Osteocyte (in vitro differentiated cells): ENCODE measurements at places on chromosomes 13 and 19. TPM values are rescaled to one million over a fixed set of nuclear protein-coding genes. Genes with fewer than 3 reads are reported as not detected.

CGB3 gene
- not detected in 2 replicates for total RNA-seq

IQCN gene
- 6.9 and 10.4 TPM in 2 replicates for total RNA-seq

SSC5D gene
- 21.5 and 22.1 TPM in 2 replicates for total RNA-seq

SIGLEC10 gene
- total RNA-seq = not detected in 2 replicates

DNA sequence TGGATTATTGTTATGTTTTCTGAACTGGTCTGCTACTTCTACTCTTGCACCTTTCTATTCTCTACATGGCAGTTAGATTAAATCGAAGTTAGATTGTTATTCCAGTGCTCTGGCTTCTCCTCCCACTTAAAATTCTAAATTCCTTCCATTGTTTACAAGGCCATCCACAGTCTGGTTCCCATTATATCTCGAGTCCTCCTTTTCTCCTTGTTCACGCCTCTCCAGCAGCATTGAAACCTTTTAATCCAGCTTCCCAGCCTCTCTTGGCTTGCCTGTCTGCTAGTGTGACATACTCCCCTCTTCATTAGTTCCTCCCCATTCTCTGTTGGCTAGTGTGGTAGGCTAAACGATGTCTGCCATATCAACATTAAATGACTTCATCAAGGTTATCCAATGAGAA, 54.5 kb downstream of the DNAJC15 start:
- no peak for DNase-seq

DNA sequence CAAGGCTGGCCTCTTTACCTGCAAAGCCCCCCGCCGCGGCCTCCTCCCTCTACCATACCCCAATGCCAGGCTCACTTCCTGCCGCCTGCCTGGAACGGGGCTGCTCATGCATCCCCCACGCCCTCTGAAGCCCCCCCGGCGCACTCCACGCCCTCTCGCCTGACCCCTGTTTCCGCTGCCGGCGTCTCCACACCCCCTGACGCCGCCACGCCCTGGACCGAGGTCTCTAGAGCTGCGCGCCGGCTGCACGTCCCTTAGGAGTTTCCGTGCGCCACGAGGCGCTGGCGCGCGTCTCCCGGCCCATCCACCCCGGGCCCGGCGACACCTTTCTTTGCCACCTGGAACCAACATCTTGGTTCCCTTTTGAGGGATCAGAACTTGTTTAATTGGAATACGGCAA, 16.0 kb downstream of the DPRX start:
- DNase-seq = no peak

DNA sequence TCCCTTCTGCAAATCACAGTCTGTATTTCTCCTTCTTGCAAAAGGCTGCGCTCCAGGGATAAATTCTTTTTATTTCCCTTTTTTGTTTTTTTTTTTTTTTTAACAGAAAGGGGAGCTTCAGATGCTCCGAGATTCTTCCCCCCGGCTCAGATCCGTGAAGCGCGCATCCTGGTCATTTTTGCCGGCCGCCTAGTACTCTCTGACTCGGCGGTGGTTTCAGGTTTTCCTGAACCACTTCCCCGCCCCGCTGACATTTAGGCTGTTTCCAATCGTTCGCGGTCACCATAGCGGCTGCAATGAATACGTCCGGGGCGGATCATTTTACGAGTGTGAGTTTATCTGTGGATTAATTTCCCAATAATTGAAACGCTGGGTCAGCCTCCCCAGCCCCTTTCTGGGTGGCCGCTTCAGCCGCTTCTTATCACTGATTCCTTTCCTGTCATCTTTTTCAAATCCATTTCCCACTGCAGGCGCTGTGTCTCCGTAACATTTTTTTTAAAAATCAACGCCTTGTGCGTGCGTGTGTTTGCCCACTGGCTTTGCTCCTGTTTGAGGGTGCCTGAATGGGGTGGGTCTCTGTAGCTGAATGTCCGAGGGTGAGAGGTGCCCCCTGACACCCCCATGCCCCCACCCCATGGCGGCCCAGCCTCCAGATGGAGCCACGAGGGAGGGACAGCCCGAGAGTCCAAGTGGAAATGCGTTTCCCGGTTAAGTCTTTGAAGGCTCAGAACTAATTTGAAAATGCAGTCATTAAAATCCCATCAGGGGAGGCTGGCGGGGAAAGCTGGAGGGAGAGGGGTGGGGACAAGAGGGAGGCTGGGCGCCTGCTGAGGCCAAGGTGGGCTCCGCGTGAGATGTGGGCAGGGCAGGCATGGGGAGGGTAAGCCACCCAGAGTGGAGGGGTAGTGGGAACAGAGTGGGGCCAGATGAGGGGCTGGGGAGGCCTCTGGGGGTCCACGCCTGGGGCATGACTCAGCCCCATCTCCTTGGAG, 10.6 kb downstream of the ONECUT3 start:
- DNase-seq = no peak

DNA sequence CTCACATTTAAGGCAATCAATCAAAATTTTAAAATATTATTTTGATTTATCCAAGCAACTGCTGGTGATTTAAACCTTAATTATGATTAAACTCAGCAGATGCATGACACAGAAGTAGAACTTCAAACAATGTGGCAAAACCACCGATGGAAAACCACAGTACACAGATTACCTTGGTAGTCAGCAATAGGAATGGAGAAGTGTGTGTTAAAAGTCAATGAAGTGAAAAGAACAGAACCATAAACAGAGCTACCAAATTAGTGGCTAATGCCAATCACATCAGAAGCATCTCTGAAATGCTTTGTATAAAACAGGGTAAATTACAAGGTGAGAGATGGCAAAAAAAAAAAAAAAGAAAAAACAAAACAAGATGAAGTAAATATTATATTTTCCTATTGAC, 31.2 kb downstream of the KATNAL1 start:
- no peak for DNase-seq

- DNase-seq = no peak
Measured at GRCh38 chr19:50555450-50556281, 12.6 kb downstream of the LRRC4B start.

- DNase-seq = no peak
Measured at GRCh38 chr13:94196413-94196812, 283.1 kb downstream of the DCT start.

GRCh38 chr13:59178344-59178743, 985.4 kb downstream of the DIAPH3 start:
- no peak for DNase-seq

GRCh38 chr19:47305309-47305751, 4.3 kb upstream of the C5AR1 start:
- DNase-seq = peak; percentile 93

GRCh38 chr13:114146629-114147028, 14.2 kb upstream of the RASA3 start:
- no peak for DNase-seq

GRCh38 chr19:35715981-35716800, 1.6 kb upstream of the KMT2B start:
- DNase-seq = no peak

- no peak for DNase-seq
Measured at GRCh38 chr13:26895808-26896466, 135.4 kb upstream of the GPR12 start.

DNA sequence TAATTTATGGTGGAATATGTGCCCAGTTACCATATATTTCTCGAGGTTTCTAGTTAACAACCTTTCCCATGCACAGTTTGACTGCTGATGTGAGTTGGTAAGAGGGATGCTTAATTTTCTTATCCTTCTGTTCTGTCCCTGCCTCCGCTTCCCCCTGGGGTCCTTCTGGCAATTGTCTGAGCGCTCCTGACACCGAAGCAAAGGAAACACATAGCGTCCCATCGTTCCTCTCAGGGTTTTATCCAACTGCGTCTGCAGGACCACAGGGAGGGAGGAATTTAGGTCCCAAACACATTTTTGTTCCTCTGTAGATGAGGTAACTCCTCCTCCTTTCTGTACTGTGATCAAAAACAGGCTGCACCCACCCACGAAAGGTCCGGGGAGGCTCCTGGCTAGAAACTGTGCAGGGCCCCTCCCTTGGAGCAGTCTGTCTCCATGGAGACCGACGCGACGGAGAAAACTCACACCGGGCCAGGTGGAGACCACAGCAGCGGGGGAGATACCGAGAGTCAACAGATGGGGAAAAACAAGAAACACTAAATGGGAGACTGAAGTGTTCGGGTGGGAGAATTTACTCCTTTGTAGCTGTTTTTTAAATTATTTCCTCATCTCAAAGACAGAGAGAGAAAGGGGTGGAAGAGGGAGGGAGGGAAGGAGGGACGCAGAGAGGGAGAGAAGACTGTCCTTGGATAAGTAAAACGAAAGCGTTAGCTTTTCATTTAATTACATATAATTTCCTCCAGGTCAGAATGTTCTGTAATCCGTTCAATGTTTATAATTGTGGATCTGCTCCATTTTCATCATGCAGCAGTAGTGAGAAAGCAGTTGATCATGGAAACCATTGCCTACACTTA, 191.8 kb upstream of the NBEA start:
- no peak for DNase-seq

DNA sequence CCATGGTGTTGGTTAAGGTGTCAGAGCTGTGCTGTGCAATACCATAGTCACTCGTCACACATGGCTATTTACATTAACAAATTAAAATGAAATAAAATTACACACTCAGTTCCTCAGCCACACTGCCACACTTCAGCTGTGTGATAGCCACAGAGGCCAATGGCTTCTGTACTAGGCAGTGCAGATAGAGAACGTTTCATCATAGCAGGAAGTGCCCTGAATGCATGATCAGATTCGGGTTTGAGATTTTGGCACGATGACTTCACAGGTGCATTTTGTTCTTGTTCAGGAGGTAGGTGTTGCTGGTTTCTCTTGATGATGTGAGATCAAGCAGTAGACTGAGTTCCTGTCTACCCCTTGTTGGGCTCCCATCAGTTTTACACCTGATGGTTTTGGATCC, 6.5 kb downstream of the ARMC6 start:
- DNase-seq = no peak

- no peak for DNase-seq
Measured at GRCh38 chr19:12974301-12975220, 5.2 kb downstream of the DAND5 start.

GRCh38 chr13:27034678-27035111, 136.9 kb downstream of the USP12 start:
- peak; percentile 78 for DNase-seq

- DNase-seq = no peak
Measured at GRCh38 chr13:102234618-102235017, 167.2 kb downstream of the FGF14 start.

GRCh38 chr13:28177877-28178276, 39.5 kb downstream of the PAN3 start:
- no peak for DNase-seq
